Stimulated activated naive CD8-positive, alpha-beta T cell treated with anti-CD3 and anti-CD28 coated beads, Interleukin-15, Interleukin-2, amounts not matched to agents 100 U/mL and 50 U/mL, for 24 hours (primary cell): ENCODE measurements at places on chromosomes 11 and 22.
A peak's percentile ranks its signal among the peaks of the same experiment; 100 is the strongest.

- no peak for DNase-seq
These were observed 11.8 kb downstream of the MICAL3 start for GRCh38 chr22:18012531-18012930.

DNA sequence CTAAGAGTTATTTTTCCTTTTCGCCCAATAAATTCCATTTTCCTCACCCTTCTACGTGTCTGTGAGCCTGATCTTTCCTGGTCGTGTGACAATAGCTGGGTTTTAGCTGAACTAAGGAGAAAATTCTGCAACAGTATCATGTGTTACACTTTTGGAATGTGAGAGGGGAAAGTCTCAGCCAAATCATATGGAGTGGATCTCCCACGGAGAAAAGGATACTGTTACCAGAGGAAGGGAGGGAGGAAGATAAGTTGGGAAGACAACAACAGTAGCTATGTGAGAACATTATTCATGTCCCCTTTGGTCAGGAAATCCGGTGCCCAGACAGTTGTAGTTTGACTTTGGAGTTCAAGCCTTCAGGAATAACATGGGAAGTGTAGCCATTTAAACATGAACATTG is 584.0 kb upstream of the RAG2 start:
- DNase-seq: no peak

DNA sequence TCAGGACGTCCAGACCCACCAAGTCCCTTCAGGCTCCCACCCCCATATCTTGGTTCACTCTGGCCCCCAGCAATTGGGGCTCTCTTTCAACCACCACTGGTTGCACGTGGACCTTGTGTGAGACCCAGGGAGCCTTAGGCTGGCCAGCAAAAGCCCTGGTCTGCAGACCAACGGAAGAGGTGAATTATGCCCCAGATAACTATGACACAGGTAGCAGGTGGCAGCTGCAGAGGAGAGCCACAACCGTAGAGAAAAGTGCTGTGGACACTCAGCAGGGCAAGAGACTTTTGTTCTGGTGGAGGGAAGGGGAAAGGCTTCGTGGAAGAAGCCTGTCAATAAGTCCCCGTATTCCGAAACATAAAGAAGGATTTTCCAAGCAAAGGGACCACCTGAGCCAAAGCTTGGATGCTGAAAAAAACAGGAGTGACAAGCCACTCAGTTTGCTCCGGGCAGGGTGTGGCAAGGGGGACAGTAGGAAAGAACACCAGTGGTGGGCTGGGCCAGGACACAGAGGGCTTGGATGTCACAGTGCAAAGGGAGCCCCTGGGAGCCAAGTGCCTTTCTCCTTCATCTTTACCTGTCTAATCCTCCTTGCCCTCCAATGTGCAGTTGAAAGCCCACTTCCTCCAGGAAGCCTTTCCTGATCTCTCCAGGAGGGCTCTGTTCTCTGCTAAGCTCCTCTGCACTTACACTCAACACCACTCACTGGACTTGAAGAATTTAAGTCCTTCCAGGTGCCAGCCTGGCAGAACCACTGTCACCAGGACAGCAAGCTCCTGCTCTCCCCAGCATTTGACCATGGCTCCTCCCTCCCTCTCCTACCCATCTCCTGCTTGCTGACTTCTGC is 264.7 kb downstream of the BUD13 start:
- no peak for DNase-seq

GRCh38 chr11:102523189-102523570 is 7.4 kb downstream of the MMP7 start:
- DNase-seq: no peak

DNA sequence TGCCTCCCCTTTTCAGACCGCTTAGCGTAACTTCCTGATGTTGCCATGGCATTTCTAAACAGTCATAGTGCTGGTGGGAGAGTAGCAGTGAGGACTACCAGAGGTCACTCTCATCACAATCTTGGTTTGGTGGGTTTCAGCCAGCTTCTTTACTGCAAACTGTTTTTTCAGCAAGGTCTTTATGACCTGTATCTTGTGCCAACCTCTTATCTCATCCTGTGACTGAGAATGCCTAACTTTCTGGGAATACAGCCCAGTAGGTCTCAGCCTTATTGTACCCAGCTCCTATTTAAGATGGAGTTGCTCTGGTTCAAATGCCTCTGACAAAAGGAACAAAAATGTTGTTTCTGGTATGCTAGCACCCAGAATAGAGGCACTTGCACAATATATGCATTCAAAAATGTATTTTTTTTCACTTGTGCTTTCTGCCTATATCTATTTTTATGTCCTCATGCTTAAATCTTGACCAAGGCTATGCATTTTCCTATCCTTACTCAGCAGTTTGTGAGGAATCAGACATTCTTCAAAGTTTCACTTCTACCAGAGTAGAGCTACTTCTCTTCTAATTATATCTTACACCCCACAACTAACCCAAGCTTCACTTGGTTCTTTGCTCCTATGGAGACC is 16.1 kb upstream of the OR51M1 start:
- no peak for DNase-seq

GRCh38 chr11:70643642-70644041 is 245.3 kb downstream of the CTTN start:
- DNase-seq: no peak

DNA sequence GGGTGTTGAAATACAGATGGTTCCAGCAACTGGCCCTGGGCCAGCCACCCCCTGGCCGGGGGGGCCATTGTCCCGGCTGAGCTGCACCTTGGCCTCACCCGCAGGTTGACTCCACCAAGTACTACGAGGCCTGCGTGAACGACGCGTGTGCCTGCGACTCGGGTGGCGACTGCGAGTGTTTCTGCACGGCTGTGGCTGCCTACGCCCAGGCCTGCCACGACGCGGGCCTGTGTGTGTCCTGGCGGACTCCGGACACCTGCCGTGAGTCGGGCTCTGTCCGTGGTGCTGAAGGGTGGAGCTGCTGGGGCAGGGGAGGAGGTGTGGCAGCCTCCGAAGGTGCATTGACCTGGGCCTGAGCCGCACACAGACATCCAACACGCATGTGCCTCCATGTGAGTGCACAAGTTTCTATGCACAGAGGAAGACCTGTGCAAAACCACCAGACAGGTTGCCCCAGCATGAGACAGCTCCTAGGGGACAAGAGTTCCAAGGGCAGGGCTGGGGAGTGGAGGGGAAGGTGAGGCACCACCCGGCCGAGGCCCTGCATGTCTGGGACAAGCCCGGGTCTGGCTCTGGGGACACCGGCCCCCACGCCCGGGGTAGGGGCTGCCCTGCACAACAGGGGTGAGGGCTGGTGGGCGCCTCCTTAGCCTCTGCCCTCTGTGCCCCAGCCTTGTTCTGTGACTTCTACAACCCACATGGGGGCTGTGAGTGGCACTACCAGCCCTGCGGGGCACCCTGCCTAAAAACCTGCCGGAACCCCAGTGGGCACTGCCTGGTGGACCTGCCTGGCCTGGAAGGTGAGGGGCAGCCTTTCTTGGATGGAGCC is 16.1 kb downstream of the MUC5B start:
- no peak for DNase-seq

- no peak for DNase-seq
These were observed 11.3 kb downstream of the TMEM216 start for GRCh38 chr11:61403658-61404057.

GRCh38 chr11:67211656-67212436 is 54.4 kb upstream of the GRK2 start:
- DNase-seq: no peak

DNA sequence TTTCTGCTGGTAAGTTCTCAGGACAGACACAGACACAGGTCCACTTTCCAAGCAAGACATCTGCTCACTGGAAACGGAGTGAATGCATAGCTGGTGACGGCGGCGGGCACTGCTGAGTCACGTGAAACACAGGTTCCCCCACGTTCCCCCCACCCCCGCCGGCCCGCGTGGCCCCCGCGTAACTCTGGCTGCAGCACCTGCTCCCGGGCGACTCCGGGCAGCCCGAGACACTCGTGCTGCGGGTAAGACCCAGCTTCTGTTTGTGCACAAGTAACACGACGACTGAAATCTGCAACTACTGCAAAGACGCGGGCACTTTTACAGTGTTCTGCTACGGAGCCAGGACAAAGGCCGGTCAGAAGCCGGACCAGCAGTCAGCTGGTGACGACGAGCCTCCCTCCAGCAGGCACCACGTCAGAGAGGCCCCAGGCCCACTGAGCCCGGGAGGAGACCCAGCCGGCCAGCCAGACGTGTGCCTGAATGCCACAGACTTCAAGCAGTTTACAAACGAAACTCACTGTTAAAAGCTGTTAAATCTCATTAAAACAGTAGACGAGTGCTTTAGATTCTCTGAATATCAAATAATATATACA is 12.9 kb upstream of the ARFGAP3 start:
- DNase-seq: no peak

DNA sequence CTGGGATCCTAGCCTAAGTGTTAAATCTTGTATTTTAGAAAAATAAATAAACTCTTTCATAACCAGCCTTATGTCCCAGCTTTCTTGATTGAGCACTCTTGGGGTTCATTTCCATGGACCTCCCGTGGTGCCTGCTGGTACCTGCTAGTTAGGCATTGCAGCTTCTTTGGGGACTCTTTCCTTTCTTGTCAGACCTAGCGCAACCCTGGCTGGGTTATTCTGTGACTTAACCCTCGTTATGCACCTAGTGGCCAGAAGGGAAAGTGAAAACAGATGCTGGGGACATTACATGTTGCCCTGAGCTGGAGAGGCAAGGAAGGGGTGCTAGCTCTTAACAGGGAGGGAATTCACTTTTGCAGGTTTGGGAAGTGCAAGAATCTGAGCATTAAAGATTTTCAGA is 46.8 kb downstream of the APIP start:
- no peak for DNase-seq

- DNase-seq: no peak
These were observed 1.0 kb upstream of the BRSK2 start for GRCh38 chr11:1388763-1389102.

DNA sequence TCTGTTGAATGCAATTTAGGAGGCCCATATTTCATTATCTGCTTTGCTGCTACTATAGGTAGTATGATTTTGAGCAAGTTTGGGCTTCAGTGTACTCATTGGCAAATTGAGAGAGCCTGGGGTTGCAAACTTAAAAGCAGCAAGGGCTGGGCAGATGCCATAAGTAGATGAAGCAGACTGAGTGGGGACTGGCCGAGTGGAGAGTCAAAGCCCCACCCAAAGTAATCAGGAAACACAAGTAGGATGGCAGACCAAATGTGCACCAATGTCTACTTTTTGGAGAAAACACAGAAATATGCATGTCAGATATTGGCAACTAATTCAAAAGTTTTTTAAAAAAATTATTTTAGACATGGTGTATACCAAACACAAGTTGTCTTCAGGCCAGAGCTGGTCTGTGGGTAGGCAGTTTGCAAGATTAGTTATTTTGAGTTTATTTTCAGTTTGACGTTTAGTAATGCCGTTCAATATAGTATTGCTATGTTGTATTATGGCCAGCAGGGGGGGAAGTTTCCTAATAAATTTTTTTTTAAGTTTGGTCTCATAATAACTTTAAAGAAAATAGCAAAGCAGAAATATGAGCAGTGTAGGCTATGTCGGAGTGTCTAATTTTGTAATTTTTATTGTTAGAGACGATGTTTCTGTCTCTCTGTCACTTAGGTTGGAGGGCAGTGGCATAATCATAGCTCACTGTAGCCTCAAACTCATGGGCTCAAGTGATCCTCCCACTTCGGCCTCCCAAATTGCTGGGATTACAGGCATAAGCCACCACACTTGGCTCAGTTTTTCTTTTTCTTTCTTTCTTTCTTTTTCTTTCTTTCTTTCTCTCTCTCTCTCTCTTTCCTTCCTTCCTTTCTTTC is 105.1 kb downstream of the HIPK3 start:
- no peak for DNase-seq

GRCh38 chr22:39240831-39241793 is 3.7 kb downstream of the PDGFB start:
- peak; percentile 45 for DNase-seq

DNA sequence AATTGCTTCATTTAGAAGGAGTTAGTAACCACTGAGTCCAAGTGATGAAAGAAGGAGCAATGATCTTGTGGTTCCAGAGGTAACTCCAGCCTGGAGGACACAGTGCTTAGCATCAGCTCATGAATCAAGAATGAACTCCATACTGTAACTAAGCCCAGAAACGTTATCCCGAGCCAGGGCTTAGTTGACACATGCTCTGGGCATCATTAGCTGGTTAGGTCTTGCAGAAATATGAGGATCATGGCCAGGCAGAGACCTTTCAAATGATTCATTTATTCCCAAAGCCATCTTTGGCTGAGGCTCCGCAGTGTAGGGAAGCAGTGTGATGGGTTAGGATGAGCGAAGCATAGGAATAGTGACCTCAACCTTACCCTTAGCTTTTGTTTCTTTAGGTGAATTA is 277.4 kb downstream of the FAM76B start:
- DNase-seq: no peak

GRCh38 chr11:103326070-103326794 is 217.0 kb downstream of the DYNC2H1 start:
- DNase-seq: peak; percentile 16

DNA sequence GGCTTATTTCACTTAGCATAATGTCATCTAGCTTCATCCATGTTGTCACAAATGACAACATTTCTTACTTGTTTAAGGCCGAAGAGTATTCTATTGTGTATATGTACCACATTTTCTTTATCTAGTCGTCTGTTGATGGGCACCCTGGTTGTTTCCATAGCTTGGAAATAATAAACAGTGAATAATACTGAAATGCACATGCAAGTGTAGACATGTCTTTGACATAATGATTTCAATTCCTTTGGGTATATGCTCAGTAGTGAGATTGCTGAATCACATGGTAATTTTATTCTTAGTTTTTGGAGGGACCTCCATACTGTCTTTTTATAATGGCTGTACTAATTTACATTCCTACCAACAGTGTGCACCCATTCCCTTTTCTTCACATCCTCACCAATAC is 508.0 kb downstream of the NELL1 start:
- DNase-seq: no peak

DNA sequence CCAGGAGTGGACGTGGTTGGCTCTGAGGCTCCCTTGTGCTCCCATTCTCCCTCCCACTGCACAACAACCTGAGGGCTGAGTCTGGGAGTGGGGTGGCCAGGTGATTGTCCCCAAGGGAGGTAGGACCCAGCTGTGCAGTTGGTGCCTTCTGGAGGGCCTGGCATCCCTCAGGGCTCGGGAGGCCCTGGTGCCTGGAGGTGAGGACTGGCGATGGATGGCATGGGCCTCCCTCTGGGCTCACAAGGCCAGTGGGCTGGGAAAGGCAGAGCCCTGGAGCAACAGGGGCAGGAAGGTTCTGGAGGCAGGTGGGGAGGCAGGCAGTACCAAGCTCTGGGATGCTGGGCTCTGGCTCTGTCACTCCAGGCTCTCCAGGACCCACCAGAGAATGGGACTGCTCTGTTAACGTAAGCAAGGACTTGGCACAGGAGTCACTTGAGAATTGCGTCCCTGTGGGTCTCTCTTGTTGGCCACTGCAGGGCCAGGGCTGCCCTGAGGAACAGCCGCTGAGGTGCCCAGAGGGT is 114.2 kb downstream of the KCNQ1OT1 start:
- no peak for DNase-seq

- no peak for DNase-seq
These were observed 963.8 kb upstream of the CNTN5 start for GRCh38 chr11:98056945-98057344.

DNA sequence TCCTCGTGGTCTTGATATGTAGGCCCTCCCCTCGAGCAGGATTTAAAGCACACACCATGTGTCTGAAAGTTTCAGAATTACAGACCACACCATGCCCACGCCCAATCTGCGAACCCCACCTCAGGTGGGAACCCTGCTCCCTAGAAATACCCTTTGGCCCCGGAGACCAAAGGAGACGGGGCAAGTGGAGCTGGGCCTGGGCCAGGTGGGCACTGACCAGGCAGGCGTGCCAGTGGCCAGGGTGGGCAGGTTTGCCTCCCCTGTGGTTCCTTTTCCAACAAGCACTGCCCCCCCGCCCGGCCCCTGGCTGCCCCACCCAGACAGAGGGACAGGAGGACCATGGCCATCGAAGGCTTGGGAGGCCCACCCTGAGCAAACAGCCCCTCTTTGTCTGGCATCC is 400.4 kb downstream of the TBC1D22A start:
- no peak for DNase-seq
